Eye (tissue), 1 donor: ENCODE measurements at places on chromosomes 5 and 9.
A peak's percentile ranks its signal among the peaks of the same experiment; 100 is the strongest.

- peak; percentile 51 for DNase-seq
Observed at GRCh38 chr5:11797132-11797531, 107.1 kb downstream of the CTNND2 start.

- peak; percentile 81 for DNase-seq
Observed at GRCh38 chr9:83981126-83981871, 694 bp downstream of the RMI1 start.

- DNase-seq: no peak
Observed at GRCh38 chr9:114919611-114920010, 10.8 kb downstream of the TNFSF8 start.

DNA sequence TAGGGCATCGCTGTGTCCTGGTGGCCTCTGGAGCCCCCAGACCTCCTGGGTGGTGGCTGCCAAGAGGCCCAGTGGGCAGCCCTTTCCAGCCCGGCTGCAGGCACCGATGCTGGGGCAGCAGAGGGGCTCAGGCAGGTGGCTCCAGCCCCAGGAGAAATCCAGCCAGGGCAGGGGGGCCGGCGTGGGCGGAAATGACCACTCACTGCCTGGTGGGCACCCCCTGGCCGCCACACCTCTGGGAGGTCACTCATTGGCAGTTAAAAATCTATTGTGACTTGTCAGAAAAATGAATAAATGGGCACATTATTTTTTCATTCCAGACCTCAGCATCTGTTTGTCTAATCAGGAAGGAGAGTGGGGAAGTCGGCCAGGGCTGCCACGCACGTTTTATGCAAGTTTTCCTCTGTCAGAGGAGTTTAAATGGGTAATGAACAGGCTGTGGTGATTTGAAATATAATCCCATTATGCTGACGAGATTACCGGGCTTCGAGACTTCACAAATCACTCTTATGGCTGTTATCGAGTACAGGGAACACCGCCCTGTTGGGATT, 171.9 kb downstream of the GAPVD1 start:
- no peak for DNase-seq

DNA sequence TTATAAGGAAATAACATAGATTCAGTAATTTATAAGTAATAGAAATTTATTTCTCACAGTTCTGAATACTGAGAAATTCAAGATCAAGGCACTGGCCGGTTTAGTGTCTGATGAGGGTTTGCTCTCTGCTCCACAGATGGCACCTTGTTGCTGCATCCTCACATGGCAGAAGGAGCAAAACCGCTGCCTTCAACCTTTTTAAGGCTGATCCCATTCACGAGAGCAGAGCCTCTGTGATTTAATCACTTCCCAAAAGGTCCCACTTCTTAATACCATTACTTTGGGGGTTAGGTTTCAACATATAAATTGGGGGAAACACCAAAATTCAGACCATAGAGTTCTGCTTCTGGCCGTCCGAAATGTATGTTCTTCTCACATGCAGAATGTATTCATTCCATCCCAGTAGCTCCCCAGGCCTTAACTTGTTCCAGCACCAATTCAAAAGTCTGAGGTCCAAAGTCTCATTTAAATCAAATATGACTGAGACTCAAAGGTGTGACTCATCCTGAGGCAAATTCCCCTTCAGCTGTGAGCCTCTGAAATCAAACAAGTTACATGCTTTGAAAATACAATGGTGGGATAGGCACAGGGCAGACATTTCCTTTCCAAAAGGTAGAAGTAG, 30.6 kb downstream of the BAAT start:
- no peak for DNase-seq

- no peak for DNase-seq
Observed at GRCh38 chr5:93791518-93791972, 50.1 kb upstream of the POU5F2 start.

GRCh38 chr5:42306287-42306686, 117.0 kb upstream of the GHR start:
- DNase-seq: peak; percentile 3

DNA sequence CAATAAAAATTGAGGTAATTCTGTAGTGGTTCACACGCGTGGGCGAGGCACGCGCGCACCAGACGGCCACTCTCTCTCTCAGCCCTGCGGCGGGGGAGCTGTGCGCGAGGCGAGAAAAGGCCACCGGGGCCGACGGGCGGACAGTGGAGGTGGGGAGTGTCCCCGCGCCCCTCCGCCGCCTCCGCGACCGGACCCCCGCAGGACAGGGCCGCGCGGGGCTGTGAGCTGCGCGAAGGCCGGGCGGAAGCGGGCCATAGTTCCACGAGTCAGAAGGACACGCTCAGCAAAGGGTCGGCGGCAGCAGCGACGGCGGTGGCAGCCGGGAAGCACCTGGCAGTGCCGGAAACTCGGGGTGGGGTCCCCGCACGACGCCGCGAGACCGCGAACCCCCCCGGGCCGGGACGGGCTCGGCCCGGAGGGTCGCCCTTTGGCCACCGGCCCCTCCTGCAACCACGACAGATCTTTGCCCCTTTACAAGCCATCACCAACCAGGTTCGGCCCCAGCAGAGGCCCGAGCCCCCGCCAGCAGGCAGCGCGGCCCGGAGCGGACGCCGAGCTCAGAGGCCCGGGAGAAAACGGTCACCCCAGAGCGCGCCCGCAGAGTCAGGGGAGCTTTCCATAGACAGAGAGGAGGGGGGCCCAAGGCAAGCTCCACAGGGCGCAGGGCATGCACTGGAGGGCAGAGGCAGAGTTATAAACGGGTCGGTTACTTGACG, 60.9 kb downstream of the ZNF354C start:
- DNase-seq: no peak

DNA sequence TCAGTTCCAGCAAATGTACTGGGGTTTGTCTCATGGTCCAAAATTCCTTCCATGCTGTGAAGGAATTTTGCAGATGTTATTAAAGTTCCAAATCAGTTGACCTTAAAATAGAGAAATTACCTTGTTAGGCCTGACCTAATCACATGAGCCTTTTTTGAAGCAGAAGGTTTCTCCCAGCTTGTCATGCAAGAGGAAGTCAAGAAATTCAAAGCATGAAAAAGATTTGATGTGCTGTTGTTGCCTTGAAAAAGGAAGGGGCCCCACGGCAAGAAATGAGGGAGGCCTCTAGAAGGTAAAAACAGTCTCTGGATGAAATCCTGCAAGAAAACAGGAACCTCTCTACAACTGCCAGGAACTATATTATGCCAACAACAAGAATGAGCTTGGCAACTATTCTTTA, 24.2 kb upstream of the HAPLN1 start:
- no peak for DNase-seq

DNA sequence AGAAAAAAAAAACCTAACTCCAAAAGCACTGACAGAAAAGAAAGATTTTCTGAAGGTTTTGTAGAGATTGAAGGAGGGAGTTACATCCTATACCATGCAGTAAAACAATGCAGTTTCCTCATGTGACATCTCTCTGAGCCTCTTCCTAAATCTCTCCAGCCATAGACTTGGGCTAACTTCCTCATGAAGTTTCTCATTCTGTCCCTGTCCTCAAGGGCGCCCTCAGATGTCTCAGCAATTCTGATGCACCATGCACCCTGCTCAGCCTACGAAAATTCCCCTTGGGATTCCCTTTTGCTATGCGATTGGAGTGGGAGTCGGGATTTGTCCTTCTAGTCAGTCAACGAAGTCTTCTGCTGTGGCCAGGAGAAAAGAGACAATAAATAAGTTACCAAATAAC, 68.9 kb downstream of the FAT2 start:
- no peak for DNase-seq

DNA sequence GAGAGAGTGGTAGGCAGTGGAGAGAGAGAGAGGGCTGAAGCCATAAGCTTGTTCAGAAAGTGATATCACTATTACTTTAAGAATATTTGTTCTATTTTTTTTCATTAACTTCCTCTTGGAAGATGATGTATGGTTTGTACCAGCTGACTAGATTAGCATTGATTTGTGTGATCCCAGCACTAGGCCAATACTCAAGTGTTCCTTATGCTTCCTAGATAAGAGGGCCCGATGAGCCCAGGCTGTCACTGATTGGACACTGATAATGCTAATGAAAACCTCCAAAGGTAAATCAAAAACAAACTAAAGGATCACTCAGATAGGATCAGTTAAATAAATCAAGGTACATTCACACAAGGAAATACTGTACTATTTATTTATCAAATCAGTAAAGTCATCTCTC, 52.7 kb upstream of the OTULINL start:
- DNase-seq: no peak

GRCh38 chr5:15566789-15567188, 66.8 kb downstream of the FBXL7 start:
- no peak for DNase-seq

GRCh38 chr9:124122813-124123462, 111.4 kb downstream of the LHX2 start:
- no peak for DNase-seq

- no peak for DNase-seq
Observed at GRCh38 chr5:79256563-79256962, 20.6 kb downstream of the JMY start.

DNA sequence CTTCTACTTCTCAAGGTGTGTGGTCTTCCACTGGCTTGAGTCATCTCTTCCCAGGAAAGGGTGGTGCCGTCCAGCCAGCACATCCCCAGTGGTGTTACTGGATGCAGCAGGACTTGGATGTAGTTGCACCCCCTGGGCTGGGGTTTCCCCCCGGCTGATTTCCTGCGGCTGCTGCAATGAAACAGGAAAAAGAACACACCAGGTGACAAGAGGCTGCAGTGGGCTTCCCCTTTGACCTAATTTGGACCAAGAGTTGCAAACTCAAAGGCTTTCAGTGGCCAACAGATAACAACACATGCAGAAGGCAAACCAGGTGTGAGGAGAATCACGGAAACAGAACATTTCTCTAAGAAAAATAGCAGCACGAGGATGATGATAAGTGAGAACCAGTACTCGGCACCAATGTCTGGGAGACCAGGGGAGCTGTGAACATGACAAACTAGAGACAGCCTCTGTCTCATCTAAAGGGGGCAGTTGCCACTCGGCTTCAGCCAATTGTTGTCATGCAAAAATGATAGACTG, 83.7 kb downstream of the PDE6A start:
- no peak for DNase-seq

DNA sequence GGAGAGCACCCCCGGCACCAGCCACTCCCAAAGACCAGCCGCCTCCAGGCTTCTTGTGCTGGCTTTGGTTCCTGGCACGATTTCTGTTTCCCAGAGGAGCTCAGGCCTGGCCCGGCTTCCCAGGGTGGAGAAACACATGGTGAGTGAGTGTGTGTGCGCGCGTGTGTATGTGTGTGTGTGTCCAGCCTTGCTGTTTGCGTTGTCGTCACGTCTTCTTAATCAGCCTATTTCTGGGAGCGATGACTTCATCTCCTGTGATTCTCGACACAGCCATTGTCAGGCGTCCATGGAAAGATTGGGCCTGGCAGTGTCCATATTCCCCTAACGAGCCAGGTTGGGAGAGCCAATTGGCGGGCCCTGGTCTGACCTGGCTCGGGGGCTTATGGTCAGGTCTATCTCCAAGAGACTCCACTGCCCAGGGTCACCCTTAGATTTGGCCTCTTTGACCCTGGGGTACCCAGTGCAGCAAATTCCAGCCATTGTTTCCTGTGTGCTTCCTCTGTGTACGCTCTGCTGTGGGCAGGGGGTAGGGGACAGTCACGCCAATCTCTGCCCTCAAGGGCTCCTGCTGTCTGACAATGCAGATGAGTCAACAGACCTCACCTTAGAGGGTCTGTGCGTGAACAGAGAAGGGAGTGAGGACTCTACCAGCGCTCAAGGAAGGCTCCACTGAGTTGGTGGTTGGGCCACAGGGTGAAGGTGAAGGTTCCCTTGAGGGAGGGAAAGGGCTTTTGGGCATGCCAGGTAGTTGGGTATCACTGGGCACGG, 73.8 kb downstream of the DAB2IP start:
- DNase-seq: peak; percentile 87

GRCh38 chr5:173538654-173539053, 77.8 kb downstream of the BOD1 start:
- DNase-seq: no peak

DNA sequence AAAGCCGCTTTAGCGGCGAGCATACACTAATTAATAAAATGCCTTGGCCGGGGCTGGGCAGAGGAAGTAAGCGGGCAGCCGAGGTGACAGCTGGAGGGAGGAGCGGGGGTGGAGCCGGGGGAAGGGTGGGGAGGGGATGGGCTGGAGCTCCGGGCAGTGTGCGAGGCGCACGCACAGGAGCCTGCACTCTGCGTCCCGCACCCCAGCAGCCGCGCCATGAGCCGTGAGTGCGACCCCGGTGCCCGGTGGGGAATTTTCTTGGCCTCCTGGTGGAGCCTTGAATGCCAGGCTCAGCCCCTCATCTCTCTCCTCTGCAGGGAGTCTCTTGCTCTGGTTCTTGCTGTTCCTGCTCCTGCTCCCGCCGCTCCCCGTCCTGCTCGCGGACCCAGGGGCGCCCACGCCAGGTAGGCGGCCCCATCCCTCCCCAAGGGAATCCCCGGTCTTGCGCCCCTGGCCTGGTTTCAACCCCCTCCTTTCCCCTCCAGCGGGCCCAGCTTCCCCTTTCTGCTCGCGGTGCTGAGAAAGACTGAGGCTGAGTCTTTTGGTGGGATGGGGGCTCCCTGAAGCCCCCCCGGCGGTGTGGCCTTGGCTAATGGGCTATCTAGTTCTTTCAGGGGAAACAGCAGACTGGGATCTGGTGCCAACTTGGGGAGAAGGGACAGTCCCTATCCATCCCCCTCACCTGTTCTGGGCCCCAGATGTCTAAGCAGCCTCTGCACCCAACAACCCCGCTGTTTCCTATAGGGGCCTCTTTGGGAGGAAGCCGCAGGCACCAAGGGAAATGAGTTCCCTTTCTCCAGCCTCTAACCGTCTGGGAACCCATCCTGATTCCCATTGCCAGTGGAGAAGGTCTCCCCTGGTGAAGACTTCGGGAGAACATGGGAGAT, at the start of gene PTGS1:
PTGS1 (plus strand) TSS at position 156 of the 887 bp plus-strand sequence; CDS start at position 217, 61 bp downstream.
- peak; percentile 63 for DNase-seq

DNA sequence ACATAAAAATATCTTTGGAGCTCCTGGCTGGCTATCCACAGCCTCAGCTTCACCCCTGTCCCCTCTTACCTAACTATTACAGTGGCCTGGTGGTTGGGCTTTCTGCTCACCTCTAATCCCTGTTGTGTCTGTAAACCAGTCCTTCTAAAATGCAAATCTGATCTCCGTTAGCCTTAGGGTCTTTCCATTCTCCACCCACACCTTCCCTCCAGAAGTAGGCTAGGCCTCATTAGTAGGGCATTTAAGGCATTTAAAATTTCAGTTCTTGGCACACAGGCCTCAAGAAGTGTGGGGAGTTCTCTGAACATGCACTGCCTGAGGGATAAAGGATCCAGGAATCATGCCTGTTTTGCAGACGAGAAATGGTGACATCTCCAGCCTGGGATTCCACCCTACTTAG, 26.4 kb upstream of the STC2 start:
- DNase-seq: no peak

GRCh38 chr5:125042261-125042890, 295.9 kb upstream of the ZNF608 start:
- peak; percentile 42 for DNase-seq

DNA sequence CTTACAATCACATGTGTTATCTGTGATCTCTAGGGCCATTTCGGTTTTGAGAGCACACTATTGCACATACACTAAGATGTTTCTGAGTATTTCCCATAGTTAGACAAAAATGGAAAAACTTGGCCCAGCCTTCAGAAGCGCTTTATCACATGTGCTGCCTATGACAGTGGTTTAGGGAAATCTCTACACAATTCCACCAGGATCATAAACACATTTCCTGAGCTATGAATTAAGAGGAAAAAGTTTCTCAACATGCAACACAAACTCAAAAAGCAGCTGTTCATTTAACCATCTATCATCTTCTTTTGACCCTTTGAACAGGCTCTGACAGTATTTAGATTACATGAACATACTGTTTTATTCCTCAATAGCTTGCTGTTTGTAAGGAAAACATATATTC, 15.1 kb downstream of the FGF1 start:
- no peak for DNase-seq
